ENCODE measurements at places on chromosomes 6 and 20.
A peak's percentile ranks its signal among the peaks of the same experiment; 100 is the strongest.

- peak; percentile 94 for DNase-seq
Measured at GRCh38 chr20:36098364-36098763, 56.2 kb upstream of the EPB41L1 start.

- no peak for DNase-seq
Measured at GRCh38 chr20:56350842-56351241, 7.9 kb upstream of the FAM210B start.

DNA sequence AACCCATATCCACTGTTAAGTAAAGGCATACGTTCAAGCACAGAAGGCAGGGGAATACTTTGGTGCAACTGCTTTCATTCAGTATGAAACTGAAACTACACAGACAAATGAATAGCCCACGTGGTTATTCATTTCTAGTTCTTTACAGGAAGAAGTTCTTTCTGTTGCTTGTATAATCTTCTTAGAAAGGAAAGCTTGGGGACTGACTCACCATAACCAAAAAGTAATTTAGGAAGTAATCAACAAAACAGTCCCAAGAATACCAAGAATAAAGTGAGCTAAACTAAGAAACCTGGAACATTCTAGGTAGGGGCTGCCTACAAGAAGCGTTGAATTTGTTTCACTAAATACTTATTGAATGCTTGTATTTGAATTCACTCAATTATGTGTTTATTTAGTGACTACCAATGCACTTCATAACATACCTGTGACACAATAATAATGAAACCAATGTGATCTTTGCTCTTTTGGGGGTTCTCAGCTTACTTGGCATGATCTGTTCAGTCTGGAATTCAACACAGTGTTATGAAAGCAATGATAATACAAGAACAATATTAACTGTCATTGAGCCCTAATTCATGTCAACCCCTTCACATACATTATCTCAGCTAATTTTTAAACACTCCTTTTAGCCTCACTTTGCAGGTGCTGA lies 25.1 kb upstream of the KIAA0408 start:
- peak; percentile 70 for DNase-seq

- no peak for DNase-seq
Measured at GRCh38 chr6:15775741-15776140, 112.9 kb upstream of the DTNBP1 start.

GRCh38 chr6:121453191-121453590 lies 17.7 kb downstream of the GJA1 start:
- no peak for DNase-seq

DNA sequence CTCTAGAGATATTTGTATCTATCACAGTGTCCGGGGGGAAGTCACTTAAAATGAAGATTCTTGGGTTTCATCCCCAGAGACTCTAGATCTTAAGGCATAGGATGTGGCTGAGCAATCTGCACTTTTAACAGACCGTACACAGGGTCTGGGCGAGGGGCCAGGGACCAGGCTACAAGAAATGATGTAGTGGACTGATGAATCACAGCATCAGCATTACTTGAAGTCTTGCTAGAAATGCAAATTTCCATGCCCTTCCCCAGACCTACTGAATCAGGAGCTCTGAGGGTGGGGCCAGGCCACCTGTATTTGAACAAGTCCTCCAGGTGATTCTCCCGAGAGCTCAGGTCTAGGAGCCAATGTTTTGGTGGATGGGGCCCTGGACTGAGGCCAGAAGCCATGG lies 168.4 kb downstream of the DOK5 start:
- DNase-seq: no peak
